ENCODE measurements at places on chromosomes 6 and 20.
A peak's percentile ranks its signal among the peaks of the same experiment; 100 is the strongest.

DNA sequence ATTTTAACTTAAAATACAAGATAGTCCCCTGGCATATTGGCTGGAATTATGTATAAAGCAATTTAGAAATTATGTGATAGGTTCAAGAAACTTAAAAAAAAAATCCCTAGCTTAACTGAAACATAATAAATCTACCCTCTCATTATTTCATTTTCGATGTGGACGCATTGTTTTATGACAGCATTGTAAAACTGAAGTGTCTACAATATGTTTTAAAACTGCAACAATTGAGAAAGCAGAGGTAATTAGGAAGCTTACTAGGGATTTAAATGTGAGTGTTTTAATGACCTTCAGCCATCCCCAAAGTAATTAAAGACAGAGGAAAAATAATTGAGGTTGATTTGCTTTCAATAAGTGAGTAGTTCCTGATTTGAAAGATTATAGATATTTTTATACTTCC lies 776.0 kb downstream of the TBC1D32 start:
- DNase-seq: no peak

DNA sequence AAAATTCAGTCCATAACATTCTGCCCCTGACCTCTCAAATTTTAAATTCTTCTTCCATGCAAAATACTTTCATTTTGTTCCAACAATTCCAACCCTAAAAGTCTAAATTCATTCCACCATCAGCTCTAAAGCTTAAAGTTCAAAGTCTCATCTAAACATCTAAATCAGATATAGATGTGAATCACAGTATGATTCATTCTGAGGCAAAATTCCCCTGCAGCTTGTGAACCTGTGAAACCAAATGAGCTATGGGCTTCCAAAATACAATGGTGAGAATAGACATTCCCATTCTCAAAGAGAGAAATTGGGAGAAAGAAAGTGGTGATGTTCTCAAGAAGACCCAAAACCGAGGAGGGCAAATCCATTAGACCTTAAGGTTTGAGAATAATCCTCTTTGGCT lies 309.8 kb downstream of the HIVEP2 start:
- DNase-seq: no peak

DNA sequence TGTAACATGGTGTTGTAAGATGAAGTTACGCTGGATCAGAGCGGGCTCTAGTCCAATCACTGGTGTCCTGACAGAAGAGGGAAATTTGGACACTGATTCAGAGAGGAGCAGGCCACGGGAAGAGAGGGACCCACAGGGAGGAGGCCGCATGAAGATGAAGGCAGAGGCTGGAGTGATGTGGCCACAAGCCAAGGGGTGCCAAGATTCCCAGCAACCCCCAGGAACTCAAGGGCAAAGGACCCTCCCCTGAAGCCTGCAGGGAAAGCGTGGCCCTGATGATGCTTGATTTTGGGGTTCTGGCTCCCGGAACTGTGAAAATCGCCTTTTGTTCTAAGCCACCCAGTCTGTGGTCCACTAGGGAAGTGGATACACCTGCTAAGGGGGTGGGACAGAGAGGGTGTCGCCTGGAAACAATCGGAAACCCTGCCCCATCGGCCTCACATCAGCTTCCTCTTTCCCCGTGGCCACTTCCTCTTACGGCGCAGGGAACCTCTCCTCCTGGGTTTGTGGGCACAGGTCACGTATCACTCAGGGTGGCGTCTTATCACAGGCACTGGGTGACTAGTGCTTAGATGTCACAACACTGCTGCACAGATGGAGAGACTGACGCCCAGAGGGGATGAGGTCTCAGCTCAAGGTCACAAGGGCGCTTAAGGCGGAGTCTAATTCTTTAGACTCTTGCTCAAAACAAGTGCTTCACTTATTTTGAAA lies 58.0 kb downstream of the SULF2 start:
- peak; percentile 49 for DNase-seq

- no peak for DNase-seq
Observed at GRCh38 chr6:53603386-53604116, 58.6 kb upstream of the GCLC start.

DNA sequence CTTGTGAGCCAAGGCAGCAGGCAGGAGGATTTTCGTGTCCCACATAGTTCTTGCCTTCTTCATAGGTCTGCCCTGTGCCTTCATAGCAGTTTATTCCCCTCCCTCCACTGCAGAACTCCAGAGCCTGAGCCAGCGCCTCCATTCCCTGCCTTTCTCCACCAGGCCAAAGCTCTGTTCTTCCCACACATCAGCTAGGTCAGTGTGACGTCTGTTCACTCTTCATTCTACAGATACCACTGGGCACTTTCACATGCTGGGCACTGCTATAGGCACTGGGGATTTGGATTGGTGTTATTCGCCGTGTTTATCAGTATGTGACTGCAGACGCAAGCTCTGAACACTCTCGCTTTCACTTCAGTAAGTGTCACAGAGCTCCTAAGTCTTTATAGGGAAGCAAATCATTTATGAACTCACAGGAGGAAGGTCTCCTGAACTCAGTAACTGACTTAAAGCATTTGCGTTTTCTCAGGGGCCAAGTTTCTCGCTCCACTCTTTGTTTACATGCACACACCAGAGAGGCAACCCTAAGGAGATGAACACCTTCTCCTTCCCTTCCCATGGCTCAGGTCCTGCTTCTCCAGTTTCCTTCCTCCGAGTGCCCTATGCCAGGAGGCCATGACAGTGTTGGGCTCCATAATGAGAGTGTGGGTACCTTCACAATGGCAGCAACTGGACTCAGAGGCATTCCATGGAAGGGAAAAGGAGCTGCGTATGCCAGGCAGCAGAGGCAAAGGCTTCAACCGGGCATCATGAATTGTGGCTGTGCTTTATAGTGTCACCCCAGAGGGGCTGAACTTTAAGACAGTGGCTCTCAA lies 6.3 kb upstream of the APMAP start:
- DNase-seq: no peak

GRCh38 chr20:41408156-41408794 lies 41.7 kb upstream of the EMILIN3 start:
- no peak for DNase-seq

- no peak for DNase-seq
Observed at GRCh38 chr20:49510562-49511122, 28.2 kb upstream of the KCNB1 start.

GRCh38 chr6:129114636-129115391 lies 231.9 kb downstream of the LAMA2 start:
- no peak for DNase-seq

DNA sequence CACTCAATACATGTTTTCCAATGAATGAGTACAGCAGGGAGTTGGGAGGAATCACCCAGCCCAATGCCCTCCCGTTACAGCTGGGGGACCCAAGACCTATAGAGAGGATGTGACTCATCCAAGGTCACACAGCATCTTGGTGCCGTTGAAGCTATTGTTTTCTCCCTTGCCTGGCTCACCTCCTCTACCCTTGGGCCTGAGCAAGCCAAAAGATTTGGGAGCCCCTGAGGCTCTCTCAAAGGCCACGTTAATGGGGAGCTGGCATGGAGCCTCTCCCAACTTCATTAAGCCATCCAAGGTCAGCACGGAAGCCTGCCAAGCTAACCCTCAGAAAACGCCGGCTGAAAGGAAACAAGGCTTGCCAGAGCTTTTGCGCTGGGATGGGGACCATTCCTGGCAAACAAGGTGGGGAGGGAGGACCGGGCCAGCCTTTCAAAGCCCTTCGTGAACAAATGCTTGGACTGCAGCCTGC lies 30.4 kb downstream of the KCNB1 start:
- DNase-seq: no peak

GRCh38 chr6:43986177-43986825 lies 141.0 kb downstream of the MRPL14 start:
- no peak for DNase-seq

DNA sequence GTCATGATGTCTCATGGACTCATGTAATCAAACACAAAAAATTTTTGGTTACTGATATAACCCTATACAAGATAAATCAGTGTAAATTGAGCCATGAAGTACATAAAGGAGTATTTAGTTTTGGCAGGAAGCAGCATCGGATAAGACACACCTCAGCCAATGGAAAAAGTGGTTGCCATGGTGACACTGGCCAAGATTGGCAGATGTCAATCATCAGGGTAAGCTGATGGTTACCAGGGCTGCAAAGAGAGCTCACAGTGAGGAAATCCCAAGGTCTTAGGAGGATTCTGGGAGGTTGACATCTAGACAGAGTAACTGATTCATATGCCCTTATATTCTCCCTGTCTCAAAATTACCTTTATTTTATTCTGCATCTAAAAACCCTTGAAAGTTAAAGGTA lies 203.8 kb upstream of the PCSK2 start:
- DNase-seq: no peak

GRCh38 chr20:53838311-53838868 lies 232.0 kb downstream of the BCAS1 start:
- no peak for DNase-seq

DNA sequence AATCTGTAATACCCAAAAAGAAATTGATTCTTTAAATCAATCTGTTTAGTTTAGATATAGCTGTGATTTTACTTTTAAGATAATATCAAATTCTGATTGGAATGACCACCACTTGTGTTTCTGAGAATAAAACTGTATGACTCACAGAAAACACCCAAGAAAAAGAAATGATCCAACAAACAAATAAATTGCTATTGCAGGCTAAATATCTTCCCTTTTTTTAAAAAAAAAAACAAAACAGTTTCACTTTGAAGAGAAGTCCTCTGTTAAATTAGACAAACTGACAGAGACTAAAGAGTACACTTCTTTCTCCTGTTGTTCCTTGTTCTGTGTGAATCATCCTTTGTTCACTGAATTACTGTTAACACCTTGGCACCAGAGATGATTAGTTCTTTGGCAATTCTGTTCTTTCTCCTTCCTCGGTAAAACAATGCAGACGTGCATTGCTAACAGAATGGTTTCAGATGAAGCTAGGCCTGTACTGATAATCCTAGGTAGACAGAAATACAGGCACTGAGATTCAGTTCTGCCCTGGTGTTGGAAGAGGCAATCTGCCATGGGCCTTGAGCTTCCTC lies 895.2 kb upstream of the CITED2 start:
- DNase-seq: no peak

- no peak for DNase-seq
Observed at GRCh38 chr6:145042559-145042958, 692.8 kb downstream of the EPM2A start.

DNA sequence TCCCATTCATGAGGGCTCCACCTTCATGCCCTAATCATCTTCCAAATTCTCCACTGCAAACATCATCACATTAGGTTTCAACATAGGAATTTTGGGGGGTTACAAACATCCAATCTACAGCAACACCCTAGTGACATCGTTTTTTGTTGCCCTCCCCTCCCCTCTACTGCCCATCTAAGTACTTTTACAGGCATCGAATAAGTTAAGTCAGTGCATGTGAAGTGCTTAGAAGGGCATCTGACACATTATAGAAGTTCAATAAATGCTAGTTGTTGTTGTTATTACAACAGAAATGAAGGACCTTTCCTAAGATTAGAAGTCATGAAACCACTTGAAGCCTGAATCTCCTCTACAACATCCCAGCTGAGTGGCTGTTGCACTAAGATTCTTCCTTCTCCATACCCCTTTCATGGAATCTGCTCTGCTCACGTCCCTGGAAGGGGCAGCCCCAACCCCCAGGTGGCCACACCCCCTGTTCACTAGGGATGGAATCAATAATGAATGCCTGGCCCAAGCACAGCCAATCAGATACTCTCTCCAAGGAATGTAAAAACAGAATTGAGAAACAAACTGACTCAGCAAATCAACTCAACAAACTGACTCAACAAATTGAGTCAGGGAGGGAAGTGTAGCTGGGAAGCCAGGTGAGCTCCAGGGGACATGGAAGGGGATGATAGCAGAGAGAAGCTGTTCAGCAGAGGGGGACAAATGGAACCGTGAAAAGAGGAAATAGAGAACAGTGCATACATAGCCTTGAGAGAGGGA lies 3.9 kb upstream of the LRP11 start:
- DNase-seq: no peak

GRCh38 chr20:44056010-44056698 lies 130.8 kb downstream of the JPH2 start:
- DNase-seq: peak; percentile 59

- no peak for DNase-seq
Observed at GRCh38 chr6:143896126-143896860, 32.0 kb downstream of the ZC2HC1B start.

- no peak for DNase-seq
Observed at GRCh38 chr6:124436803-124437202, 525.4 kb upstream of the RNF217 start.

DNA sequence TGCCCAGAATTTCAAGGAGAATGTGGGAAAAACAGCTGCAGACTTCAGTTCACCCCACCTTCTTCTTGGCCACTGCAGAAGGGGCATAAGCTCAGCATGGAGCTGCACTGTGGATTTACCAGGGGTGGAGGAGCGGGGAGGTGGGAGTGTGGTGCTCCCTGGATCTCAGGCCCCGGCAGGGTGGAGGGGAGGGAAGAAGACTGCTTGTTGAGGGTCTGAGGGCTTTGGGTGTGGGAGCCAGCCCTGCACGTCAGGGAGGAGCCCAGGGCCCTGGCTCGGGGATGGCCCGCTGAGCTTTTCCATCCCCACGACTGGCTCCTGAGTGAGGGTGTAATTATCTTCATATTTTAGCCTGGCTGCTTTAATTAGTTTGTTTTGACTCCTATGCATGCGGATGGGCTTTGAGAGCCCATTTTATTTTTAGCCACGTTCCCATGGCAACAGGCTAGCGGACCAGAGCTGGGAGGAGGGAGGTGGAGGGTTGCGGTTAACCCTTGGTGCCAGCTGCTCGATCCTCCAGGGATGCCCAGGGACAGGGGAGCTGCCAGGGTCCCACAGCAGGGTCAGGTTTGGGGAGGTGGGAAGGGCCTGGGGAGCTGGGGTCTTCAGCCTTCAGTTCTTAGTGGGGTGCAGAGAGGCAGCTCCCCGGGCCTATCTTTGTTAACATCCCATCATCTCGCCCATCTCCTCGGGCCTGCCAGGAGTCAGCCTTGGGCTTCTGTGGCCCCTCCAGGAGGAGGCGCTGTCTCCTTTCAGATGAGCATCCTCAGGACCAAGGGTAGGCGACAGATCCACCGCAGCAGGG lies 68.2 kb downstream of the RAB44 start:
- peak; percentile 82 for DNase-seq

- no peak for DNase-seq
Observed at GRCh38 chr20:32685541-32686529, 12.1 kb upstream of the C20orf203 start.

DNA sequence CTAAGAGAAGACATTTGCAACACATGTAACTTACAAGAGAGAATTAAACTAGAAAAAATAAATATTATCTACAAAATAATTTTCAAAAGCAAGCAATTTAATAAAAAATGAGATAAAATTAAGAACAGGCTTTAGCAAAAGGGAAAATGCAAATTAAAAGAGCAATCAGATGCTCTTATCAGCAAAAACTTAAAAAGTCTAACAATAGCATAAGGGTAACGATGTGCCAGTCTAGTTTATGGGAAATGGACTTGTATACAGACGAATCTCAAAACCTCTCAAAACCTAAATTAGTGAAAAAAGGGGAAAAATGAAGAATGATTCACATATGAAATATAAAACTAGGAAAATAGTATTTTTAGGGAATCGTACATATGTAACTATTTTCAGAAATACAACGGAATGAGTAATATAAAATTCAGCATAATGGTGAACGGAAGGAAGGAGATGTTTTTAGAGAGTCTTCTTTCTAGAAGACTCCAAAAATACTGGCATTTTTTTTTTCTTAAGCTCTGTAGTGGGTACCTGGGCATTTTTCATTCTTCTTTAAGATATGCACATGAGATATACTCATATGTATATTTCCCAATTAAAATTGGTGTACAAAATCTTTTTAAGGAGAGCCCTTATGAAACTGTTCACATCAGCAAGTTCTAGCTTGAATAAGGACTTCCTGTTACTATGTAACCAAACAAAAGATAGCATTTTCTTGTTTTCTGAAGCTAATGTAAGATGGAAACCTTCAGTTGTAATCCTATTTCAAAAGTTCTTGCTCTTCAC lies 927 bp upstream of the MANEA start:
- DNase-seq: no peak

Measured in activated naive CD4-positive, alpha-beta T cell treated with anti-CD3 and anti-CD28 coated beads, Interleukin-2, amount 50 U/mL, for 16 hours (primary cell).